Hematopoietic multipotent progenitor cell treated with erythropoietin and hydrocortisone succinate and interleukin-3 and kit ligand, for 6 days (in vitro differentiated cells): ENCODE measurements at places on chromosomes 7 and 10.
A peak's percentile ranks its signal among the peaks of the same experiment; 100 is the strongest.

GRCh38 chr10:1774796-1775195 is 37.5 kb upstream of the ADARB2 start:
- DNase-seq: no peak

GRCh38 chr10:128476368-128476725 is 350.1 kb upstream of the MKI67 start:
- no peak for DNase-seq

DNA sequence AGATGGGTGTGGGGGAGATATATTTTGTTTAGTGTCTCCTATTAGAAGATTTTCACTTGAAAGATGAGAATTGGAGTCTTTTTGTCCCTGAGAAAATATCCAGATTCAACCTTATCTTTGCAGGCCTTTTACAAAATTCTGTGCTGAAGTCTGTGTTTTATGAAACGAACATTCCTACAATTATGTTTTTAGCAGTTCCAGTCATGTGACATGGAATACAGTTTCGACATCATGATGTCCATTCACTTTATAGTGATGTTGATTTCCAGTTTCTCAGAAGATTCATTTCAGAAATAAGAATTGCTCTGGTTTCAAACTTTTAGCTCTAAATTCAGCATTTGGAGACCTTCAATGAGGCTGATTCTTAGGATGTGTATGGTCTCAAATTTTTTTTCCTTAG is 54.4 kb downstream of the CACNB2 start:
- no peak for DNase-seq

DNA sequence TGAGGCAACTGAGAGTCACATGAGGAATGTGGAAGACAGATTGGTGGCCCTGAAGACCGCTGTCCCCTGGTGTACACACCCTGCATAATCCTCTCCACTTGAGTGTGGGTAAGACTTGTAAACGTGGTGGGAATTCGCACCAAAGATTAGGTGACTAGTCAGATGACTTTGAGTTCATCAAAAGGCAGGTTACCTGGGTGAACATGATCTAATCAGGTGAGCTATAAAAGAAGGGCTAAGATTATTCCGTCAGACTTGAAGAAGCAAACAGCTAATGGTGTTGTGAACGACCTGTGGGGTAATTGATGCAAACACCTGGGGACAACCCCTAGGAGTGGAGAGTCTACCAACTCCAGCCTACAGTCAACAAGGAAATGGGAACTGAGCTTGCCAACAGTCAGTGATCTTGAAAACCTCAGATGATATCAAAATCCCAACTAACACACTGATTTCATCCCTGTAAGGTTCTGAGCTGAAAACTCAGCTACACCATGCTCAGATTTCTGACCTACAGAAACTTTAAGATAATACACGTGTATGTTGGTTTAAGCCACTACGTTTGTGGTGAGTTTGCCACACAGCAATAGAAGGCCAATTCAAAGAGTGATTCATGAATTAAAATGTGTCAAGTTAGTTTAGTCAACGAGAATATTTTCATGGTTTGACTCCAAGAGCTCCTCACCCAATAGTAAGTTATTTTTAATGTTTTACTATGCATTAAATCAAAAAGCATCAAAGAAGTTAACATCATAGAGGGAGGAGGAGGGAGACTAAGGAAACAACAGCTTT is 16.7 kb downstream of the PRTFDC1 start:
- no peak for DNase-seq

DNA sequence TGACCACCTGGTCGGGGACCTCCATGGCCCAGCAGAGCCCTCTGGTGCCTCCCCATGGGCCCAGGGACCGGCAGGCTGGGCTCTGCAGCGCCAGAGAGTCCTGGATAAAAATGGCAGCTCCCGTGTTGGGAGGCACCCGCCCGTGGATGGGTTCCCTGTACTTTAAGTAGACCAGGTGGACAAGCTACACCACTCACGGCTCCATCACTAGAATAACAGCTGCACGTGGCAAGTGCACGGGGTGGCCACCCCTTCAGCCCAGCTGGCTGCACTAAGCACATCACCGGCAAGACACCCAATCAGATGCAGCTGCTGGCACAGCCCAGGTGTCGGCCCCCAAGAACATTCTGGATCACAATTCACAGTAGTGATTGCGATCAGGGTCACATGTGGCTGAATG is 69.8 kb downstream of the DIP2C start:
- DNase-seq: peak; percentile 17

GRCh38 chr7:2530071-2530987 is 10.8 kb downstream of the LFNG start:
- peak; percentile 72 for DNase-seq

DNA sequence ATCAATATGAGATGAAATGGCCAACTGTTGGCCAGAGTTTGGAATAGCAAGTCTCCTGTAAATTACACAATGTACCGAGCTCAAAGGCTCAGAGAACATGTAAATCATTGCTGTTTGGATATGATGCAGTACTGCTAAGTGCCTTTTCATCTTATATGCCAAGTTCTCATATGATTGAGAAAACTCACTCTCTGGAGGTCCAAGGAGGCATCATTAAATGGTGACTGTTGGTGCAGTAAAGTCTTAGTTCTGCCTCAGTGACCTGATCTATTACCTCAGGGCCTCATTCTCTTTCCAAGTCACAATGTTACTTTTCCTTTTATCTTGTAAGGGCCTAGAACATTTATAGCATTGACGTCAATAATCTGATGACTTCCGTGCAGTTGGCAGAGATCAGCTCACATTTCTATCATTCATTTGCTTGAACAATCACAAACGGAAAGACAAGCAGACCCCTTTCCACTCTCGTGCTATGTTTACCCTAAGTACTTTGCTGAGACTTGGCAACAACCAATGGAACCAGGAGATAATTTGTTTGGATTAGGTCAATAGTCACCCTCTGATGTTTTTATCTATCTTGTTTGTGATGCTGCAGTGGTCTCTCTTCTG is 32.6 kb upstream of the PDK4 start:
- DNase-seq: no peak

DNA sequence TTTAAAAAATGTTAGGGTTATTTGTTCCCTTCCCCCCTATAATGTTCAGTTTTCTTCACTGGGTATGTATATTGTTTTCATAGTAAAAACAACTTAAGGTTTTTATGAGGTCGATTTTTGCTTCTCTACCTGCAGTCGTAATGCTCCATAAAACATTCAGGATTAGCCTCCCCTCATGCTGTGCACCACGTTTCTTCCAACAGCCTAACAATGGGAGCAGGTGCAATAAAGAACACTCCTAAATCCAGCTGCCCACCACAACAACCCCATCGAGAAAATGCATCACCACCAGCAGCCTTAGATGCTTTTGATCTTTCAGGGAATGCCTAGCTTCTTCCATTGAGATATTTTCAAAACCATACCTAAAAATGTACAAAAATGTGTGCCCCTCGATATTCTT is 111.1 kb downstream of the ADAM12 start:
- DNase-seq: no peak

DNA sequence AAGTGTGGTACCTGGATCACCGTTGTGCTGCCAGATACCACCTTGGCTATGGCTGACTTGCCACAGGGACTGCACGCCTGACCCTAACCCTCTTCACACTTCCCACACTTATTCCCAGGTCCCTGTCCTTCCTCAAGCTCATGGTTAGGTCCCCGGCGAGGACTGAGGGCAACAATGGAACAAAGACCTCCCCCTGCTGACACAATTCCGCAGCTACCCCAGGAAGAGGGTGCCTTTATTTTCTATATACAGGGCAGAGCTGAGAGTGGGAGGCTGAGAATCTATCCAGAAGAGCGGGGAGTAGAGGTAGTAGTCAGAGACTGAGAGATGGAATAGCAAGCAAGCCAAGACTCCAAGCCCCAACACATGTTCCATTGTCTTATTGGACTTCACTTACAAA is 118.1 kb upstream of the SEM1 start:
- no peak for DNase-seq

- no peak for DNase-seq
Measured at GRCh38 chr7:34371922-34372321, 286.1 kb upstream of the NPSR1 start.

DNA sequence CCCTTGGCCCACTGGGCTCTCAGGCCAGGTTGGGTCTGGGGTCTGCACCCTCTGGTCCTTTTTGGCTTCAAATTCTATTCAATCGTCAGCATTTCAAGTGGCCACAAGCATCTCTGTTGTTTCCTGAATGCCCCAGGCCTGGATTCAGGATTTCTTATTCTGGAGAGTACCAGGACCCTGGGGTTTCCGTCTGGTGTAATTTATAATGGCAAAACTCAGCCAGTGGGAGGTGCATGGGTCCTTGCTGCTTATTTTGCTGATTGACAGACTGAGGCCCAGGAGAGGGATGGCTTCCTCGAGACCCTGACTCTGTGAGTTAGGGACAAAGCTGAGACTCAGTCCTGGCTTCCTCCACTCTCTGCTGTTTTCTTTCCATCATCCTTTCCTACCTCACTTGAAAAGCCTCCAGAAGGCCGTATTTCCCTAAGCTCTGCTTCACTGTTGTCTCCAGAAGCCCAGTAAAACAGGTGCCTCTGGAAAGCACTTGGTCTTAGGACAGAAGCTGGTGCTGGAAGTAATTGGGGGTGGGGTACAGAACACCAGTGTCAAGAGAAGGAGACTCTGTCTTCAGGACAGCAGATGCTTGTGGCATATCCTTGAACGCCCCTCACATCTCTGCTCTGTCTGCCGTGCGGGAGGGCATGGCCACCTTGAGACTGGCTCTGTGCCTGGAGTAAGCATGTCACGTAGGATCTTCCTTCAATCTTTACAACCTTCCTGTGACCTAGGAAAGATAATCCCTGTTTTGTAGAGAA is 39.4 kb upstream of the SH2D4B start:
- DNase-seq: no peak

DNA sequence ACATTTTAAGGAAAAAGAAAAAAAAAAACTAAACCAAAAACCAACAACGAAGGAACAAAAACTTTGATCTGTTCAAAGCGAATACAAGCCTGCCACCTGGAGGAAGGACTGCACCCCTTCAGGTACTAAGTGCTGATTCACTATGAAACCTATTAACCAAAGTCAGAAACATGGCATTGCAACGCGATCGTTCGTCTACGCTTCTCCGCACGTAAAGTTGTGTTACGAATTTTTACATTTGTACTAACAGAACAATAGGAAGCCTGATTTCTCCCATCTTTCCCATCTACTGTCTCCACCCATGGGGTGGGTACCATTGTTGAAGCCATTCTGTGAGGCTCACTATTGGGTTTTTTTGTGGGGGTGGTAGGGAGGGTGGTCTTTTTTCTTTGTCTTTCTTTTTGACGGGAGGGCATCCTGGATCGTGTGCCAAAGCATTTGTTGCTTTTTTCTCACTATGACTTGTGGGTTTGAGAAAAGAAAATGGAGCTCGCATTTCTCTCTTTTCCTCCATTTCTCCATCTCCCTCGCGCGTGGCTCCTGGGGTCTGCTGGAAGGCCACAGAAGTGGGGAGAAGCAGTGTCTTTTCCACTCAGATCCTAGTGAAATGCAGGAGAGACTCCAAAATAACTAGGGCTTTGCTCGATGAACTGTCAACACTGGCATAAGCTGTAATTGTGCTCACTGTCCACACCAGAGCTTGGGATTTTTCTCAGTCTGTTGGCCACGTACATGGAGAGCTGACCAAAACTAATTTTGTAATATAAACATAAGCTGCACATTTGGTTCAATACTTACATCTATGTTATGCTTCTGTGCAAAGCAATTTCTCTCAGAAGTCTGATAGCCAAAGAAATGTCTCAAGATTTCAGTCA is 100.9 kb upstream of the YAE1 start:
- DNase-seq: peak; percentile 90
